ENCODE measurements at places on chromosomes 2 and 18.

GRCh38 chr2:6986912-6987361 lies 69.7 kb downstream of the RNF144A start:
- no peak for DNase-seq

- DNase-seq = no peak
Measured at GRCh38 chr2:60376252-60376651, 177.2 kb downstream of the BCL11A start.

DNA sequence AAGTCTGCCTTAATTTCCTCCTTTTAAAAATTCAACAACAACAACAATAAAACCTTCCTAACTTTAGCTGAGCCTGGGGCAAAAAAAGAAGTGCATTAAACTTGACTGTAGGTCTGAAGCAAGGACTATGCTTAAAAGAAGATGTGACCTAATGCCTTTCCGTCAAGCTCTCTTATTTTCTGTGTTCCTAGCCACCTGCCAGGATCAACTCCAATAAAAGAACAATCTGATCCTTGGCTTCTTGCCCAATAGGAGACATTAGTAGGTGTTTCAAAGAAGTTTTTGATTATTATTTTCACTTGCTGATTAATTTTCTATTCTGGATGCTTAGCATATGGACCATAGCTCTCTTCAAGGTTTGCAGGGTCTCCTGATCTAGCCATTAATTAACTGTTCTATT lies 237.5 kb downstream of the STK39 start:
- no peak for DNase-seq

DNA sequence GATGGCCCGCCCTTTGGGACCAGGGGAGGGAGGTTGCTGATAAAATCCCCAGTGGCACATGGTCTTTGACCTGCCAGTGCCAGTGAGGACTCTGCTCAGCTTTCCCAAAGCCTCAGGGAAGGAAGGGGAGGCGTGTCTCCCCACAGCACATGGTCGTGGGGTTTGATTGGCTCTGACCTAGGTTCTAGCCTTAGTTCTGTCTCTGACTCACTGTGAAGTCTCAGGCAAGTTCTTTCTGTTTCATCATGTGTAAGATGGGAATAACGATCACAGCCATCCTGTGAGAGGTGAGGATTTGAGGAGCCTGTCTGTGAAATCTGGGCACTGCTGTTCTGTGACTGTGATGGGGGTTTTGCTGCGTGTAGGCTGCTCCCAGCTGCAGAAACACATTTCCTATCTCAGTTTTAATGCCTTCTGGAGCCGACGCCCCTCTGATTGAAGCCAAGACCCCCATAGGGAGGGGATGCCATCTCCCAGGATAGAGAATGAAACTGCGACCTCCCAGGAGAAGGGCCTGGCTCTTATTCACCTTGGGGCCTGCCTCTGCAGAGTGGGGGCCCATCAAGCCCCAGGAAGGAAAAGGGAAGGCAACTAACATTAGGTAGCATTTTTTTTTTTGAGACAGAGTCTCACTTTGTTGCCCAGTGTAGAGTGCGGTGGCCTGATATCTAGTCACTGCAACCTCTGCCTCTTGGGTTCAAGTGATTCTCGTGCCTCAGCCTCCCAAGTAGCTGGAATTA lies 84.0 kb downstream of the DDX1 start:
- DNase-seq = peak; percentile 26

- DNase-seq = no peak
Measured at GRCh38 chr2:209391776-209392401, 32.0 kb upstream of the MAP2 start.

DNA sequence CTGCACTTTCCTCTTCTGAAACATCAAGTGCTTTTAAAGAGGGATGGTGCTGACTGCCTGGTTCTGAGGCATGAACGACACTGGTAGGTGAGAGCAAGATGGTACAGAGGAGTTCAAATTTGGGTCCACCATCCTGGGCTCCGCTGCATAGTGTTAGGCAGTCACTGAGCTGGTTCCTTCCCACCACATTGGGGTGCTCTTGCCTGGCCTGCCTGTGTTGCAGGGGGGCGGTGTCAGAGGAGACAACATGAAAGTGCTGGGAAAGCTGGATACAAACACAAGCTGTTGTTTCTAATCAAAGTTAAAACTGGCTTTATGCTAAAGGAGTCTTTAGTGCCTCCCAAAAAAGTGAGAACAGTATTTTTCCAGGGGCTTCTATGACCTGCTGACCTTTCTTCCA lies 258.1 kb downstream of the GBX2 start:
- no peak for DNase-seq

DNA sequence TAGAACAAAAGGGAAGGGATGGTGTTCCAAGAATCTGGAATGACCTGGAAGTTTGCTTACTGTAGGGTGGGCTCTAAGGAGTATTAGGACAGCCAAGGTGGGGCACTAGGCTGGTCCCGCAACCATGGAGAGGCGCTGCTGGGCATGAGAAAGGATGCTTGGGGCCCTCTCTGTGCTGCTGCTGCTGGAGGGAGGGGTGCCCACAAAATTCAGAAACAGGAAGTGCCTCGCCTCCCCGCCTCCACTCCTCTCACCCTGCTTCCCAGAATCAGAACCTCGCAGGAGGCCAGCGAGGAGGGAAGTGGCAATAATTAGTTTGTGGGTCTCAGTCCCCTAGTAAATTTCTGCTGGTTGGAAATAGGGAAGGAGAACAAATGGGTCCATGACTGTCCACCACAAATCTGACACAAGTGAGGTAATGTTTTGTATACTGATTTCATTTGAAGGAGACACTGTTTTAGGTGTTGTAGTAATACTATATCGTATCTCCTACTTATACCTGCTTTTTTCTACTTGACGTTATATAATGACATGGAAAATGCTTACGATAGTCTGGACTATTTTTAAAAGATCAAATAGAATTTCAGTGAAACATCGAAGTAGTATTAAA lies 7.9 kb upstream of the PDCL3 start:
- DNase-seq = no peak

GRCh38 chr18:62715436-62715758 lies at the start of gene PHLPP1:
PHLPP1 (plus strand) TSS chr18:62715541; CDS start chr18:62715684, 143 bp downstream.
- DNase-seq = no peak

- DNase-seq = no peak
Measured at GRCh38 chr2:99762714-99763113, 272.9 kb upstream of the REV1 start.

DNA sequence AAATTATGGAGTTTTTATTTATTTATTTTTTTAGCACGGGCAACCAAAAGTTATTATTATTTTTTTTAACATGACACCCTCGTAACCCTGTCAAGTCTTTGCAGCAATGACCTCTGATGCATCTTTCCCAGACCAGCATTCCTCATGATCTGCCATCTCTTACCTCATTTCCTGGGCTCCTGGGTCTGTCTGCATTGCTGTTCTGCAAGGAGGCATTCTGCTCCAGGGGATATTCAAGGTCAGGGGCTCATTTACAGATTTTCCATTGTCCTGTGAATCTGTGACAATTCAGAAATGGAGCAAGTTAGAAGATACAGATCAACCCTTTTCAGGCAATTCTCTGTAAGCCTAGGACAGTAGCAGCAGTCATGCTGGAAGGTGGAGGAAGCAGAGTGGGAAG lies 43.0 kb downstream of the NGEF start:
- DNase-seq = no peak

GRCh38 chr2:33068261-33068660 lies 121.5 kb downstream of the LTBP1 start:
- DNase-seq = peak; percentile 21

DNA sequence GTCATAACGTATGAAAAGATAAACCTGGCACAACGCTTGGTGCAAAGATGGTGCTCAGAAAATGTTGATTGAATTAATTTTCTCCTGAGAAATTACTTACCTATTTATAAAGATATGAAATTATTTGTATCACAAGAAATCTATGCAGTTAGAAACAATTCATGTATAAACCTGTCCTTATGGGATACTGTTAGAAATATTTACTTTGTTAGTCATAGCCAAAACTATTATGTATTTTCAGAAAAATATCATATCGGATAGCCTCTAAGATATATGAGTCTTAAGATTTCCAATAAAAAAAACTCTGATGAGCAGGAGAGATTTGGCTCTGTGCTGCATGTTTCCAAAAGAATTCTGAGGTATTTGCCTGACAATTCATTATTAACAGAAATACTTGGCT lies 880.7 kb downstream of the LRRTM4 start:
- DNase-seq = no peak

GRCh38 chr2:159053161-159054031 lies 85.0 kb downstream of the TANC1 start:
- DNase-seq = no peak

DNA sequence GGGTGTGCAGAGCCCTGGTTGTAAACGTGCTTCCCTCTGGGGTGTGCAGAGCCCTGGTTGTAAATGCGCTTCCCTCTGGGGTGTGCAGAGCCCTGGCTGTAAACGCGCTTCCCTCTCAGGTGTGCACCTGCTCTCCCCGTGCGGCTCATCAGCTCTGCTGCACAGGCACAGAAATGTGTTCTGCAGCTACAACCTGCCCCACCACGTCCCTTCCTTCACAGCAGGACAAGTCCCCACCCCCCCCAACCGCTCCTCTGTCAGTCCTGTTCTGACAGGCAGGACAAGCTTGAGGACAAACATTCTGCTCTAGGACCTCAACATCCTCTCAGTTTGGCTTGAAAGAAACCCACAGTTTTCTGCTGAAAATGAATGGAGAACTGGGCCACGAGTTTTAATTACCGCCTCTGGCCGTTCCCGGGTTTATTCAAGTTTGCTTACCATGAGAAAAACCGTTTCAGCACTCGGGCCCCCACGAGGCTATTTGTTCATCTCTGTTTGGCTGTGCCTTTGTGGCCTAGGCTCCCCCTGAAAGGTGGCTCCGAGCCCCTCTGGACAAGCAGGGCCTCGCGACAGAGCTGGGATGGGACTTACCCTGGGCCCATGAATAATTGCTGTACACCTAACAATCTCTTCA lies 81.0 kb upstream of the ASB18 start:
- DNase-seq = no peak

DNA sequence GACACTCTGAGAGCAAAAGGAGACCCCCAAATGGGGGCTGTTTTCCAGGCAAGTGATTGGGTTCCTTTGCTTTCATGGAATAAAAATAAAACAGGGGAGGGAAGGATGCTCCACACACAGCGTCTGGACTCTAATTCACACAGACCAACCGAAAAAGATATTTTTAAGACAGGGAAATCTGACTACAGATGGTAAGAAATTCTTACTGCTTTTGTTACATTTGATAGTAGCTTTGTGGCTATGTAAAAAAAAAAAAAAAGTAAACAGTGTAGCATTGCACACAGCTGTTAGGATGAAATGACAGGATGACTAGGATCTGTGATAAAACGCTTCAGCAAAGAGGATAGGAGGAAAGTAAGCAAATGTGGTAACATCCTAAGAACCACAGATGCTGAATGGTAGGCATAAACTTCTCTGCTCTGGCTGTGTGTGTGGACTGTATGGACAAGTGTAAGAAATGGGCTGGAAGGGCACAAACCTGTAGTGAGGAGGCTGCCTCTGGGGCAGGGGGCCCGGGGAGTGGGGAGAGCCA lies 207.6 kb downstream of the ANAPC1 start:
- DNase-seq = no peak

GRCh38 chr18:55878224-55878623 lies 290.2 kb upstream of the TCF4 start:
- no peak for DNase-seq

All from LoVo (cell line).